ENCODE measurements at places on chromosomes 1 and 21.
A peak's percentile ranks its signal among the peaks of the same experiment; 100 is the strongest.

DNA sequence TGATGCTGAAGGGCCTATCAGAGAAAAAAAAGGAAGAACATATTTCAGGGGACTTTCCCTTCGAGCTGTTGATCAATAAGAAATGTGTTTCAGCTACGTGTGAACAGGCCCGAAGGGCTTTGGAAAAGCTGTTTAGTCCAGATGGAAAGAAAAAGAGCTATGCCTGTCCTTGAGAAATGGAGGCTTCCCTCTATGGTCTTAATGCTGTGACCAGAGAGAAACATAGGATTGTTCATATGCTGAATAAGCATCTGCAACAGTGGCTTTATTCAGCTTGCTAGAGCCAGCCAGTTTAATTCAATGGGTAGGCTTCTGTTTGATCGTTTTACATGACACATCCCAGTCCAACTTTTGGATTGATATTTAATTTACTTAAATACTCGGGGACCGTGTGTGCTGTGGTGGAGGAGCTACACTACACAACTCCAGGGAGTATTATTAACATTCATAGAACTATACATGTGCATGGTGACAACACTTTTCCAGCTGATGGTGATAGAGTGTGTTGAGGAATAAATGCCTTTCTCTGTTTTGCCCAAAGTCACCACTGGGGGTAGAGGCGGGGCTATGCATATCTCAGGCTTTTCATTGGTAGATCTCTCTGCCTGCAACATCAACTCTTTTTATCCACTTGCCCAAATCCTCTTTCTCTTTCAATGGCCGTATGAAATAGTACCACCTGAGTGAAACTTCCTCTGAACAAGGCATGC is 106.7 kb upstream of the C8B start:
- DNase-seq: no peak

DNA sequence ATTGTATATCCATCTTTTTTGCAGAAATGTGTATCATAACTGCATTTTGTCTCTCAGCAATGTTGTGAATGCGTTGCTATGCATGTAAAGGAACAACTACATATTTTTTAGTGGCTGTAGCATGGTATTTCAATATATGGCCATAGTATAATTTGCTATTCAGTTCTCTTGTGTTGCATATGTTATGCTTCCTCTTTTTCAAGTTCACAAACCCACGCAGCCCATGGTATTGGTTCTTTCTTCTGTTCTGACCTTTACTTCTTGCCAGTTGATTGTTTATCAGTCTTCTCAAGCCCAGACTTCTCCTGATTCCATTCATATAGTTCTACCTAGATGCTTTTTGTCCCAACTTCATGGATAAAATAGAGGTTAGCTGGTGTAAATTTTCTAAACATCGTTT is 6.1 kb downstream of the SLC22A15 start:
- DNase-seq: no peak

- peak; percentile 88 for DNase-seq
These were observed 299.3 kb upstream of the VAMP3 start for GRCh38 chr1:7471836-7472235.

- no peak for DNase-seq
These were observed 14.4 kb downstream of the KDM4A start for GRCh38 chr1:43664369-43664768.

DNA sequence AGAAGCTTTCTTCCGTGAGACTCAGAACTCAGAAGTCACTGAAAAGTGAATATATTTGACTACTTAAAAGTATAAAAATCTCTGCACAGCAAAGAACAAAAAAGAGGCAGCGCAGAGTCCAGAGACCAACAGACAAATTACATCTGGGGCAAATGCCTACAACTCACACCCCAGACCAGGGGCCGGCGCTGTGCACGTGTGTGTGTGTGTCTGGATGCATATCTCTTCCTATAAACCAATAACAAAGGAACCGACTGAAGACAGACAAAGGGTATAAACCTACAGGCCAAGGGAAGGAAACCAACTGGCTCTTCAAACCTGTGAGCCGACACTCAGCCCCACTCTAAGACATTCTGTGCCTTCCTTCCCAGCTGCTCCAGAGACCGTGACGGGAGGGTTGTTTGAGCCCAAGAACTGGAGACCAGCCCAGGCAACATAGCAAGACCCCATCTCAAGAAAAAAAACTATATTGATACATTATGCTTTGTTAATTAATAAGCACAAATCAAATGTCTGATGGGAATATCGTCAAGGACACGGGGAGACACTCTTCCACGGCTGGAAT is 18.8 kb downstream of the WNT9A start:
- DNase-seq: no peak

DNA sequence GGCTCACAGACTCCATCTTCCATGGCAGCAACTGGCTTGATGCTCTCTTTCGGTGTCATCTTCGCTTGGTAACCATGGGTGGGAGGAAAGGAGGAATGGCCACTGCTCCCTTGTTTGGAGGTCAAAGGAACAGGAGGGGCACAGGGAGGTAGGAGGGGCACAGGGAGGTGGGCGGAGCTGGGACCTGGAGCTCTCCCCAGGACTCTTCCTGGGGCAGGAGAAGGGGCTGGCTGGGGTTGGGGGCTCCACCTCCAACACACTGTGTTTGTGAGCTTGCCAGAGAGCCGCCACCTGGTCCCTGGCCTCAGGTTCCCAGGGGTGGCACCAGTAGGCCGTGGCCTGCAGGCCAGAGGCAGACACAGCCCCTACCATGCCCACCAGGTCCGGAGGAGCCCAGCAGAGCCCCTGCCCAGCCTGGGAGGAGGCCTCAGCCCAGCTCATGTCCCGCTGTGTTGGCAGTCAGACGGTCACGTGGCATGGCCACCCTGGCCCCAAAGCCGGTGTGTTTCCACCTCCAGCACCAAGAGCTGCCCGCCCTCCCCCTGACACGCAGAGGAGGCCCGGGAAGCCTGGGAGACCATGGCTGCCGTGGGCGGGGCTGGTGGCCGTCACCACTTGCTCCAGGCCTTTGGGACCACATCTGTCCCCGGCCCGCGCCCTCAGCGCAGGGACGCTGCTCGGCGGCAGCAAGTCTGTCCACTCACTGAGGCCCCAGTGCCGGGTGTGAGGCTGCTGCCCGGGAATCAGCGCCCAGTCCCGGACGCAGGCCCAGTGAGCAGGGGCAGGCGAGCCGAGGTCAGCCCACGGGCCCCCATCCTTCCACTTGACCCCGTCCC is 73.9 kb downstream of the MORN1 start:
- DNase-seq: no peak

DNA sequence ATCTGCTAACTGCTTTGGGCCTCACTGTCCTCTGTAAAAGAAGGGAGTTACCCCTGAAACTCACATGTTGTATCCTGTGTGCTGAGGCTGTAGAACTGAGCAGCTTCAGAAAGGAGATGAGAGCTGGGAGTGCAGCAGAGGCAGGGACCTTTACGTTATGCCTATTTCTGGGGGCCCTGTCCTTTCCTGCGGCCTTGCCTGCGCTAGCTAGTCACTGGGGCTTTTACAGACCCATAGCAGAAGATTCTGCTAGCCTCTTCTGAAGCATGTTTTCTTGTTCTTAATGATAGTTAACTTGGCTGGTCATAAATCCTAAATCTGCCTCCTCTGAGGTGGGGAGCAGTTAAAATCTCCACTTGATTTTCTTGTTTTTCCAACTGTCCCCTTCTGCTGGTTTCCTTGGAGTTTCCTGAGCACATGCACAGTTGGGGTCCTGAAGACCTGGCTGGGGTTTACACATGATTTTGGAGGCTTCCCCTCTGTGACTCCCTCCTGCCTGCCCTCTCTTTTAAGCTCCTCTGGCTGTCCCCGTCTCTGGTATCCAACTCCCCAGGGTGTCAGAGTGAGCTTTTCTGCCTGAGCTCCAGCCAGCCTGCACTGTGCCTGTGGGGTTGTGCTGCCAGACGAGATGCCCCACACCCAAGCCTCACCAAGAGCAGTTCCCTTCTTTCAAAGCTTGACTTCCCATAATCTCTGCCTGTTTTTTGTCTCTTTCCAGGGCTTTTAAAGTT is 76.6 kb downstream of the NOS1AP start:
- no peak for DNase-seq

- no peak for DNase-seq
These were observed 54.4 kb upstream of the NEGR1 start for GRCh38 chr1:72336776-72337175.

GRCh38 chr1:16960560-16961296 is 19.7 kb downstream of the MFAP2 start:
- peak; percentile 81 for DNase-seq

DNA sequence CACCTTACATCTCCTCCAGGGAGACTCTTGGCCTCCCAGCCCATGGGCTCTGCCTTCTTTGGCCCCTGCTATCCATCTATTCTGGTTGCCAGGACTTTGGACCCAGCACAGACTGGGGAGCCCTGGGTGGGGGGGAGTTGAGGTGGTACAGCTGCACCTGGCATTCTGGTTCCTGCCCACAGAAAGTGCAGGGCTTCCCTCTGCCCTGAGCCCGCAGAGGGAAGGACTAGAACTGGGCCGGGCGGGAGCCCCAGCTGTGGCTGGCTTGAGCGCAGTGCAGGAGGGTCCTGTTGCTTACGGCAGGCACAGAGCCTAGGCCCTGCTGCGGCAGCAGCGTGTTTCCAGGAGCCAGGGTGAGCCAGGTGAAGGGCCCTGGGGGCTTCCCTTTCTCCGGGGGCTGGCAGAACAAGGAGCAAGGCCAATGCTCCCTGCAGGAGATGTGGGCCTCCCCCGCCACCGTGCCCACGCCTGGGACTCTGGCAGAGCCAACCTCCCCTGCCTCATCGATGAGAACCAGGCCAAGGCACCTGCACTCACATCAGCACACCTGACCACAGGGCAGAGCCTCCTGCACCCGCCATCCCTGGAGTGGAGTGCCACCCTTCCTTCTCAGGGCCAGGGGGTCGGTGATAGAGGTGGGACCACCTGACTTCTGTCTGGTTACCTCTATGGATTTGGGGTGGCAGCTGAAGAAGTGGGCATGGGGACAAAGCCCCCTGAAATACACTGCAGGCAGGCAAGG is 16.1 kb downstream of the PARS2 start:
- no peak for DNase-seq

- no peak for DNase-seq
These were observed 136.9 kb upstream of the ZBTB40 start for GRCh38 chr1:22314706-22315105.

DNA sequence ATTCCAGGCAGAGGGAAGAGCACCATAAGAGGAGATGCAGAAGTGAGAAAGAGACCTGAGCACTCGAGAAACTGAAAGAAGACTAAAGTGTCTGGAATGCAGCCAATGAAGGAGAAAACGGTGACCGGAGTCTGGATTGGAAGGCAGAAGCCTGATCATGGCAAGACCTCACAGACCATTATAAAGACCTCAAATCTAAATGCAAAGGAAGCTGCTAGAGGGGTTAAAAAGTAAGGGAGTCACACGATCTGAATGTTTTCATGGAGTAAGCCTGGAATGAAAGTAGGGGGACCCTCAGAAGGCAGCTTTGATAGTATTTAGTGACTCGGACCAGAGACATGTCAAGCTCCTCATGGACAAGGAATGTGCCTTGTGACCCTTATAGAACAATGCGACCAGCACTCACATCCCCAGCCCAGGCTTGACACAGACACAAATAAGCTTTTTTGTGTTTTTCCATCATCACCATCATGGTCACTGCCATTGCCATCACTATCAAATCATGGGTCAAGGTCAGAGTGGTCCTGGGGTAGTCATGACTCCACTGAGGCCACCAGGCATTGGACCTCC is 183.6 kb downstream of the SEC16B start:
- no peak for DNase-seq

- DNase-seq: no peak
These were observed 46.1 kb downstream of the CHAF1B start for GRCh38 chr21:36431252-36431651.

- peak; percentile 12 for DNase-seq
These were observed 7.2 kb upstream of the FBXO28 start for GRCh38 chr1:224106568-224107281.

DNA sequence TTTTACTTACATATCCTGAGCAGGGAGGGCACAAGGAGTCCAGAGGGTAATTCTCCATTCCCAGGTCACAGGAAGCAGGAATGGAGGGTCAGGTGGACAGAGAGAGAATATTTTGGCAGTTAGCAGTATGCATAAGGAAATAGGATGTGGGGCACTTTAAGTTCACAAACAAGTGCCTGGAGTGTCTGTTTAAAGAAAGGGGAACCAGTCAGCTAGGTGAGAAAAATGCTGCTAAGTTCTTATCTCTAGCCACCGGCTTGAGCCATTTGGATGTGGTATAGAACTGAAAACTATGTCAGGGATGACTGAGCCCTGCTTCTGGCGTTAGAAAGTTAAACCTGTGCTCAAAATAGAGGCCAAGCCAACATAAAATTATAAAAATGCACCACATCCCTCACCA is 739.7 kb upstream of the NCAM2 start:
- no peak for DNase-seq

- DNase-seq: no peak
These were observed 465.7 kb downstream of the USP25 start for GRCh38 chr21:16195538-16195910.

DNA sequence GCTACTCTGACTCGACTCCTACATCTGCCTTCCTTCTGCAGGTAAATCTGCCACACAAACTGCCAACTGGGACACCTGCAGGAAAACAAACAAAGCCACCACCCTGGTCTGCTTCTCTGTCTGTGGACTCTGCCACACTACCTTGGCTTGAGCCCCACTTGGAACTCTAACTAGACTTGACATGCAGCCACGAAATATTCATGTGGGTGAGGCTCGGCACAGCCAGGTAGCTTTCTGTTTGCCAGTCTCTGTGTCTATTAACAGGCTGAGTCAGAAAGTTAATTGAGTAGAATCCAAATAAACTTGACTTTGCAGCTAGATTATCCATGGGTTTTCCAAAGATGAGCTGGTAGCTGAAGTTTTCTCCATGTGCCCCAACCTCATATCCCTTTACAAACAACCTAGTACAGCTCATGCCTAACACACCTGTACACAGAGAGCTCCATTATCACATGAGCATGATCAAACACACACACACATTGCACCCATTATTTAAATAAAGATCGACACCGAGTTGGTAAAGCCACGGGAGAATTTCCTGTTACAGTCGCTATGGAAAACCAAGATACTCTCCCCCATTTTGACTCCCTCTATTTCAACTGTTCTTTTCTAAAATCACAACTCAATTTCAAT is 808 bp downstream of the C1orf116 start:
- DNase-seq: peak; percentile 39

- no peak for DNase-seq
These were observed 2.1 kb downstream of the KCNN3 start for GRCh38 chr1:154867841-154868605.

GRCh38 chr1:4969556-4970129 is 315.2 kb downstream of the AJAP1 start:
- no peak for DNase-seq

GRCh38 chr1:48873944-48874343 is 97.3 kb upstream of the BEND5 start:
- no peak for DNase-seq

DNA sequence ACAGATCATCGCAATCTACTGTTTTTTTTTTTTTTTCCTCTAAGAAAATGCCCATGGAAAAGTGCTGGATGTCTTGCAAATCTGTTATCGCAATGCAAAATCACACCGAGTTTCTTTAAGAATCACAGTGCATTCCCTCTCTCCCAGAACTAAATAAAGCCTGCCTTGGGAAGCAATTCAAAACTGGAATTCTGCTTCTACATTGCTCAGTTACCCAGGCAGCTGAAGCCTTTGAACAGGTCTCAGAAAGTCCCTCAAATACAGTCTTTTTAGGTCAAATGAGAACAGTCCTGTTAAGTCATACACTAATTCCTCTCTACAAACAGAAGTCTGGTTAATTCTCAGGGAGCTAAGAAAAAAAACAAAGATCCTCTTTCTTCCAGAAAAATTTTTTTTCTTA is 46.3 kb downstream of the SLC30A10 start:
- no peak for DNase-seq

GRCh38 chr1:15731735-15732685 is 4.0 kb upstream of the SLC25A34 start:
- no peak for DNase-seq

GRCh38 chr1:29893046-29893723 is 656.9 kb downstream of the PTPRU start:
- DNase-seq: no peak

- DNase-seq: peak; percentile 52
These were observed 61.2 kb upstream of the CCDC190 start for GRCh38 chr1:162922201-162922600.

All from NCI-H2081 (cell line).